ENCODE measurements at places on chromosomes 6 and 20.

GRCh38 chr20:49590163-49591017, 22.5 kb upstream of the PTGIS start:
- DNase-seq = no peak

DNA sequence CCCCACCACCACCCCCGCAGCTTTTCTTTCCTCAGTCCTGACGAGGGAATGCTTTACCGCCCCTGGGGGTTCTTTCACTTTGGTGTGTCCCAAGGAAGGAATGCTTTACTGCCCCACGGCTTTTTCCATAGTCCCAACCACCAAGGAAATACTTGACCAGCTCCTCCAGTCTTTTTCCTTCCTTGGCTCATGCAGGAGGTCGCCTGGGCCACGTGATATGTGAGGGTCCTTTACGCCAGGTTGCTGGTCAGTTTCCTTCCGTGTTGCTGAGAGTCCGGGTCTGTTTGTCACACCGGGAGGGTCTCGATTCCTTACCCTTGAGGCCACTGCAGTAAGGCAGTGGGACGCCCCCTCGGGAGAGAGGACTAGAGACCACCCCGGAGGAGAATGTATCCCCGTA, 58.9 kb upstream of the CDH4 start:
- no peak for DNase-seq

- no peak for DNase-seq
Measured at GRCh38 chr20:9043364-9043763, 25.5 kb upstream of the PLCB4 start.

- no peak for DNase-seq
Measured at GRCh38 chr6:55220961-55221360, 46.6 kb downstream of the HCRTR2 start.

- DNase-seq = no peak
Measured at GRCh38 chr6:37809197-37809543, 10.4 kb upstream of the ZFAND3 start.

DNA sequence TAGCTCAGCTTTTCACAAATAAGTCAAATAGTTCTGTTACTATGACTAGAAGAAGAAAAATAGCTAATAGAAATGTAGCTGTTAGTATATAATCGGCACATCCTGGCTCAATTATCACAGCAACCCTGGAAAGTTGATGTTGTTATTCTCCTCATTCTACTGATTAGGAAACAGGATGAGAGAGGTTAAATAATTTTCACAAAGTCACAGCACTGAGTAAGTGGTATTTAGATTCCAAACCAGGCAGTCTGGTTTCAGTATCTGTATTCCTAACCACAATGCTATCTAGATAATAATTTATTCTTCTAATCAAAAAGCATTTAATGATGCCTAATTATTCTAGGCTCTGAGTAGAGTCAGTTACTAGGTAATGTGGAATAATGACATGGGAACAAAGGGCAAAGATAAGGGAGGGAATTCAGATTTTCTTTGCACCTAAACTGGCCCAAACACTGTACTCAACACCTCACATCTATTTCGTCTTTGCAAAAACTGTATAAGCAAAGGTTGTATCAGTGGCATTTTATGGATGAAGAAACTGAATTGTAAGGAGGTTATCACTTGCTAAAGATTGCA, 51.3 kb downstream of the PDE7B start:
- no peak for DNase-seq

DNA sequence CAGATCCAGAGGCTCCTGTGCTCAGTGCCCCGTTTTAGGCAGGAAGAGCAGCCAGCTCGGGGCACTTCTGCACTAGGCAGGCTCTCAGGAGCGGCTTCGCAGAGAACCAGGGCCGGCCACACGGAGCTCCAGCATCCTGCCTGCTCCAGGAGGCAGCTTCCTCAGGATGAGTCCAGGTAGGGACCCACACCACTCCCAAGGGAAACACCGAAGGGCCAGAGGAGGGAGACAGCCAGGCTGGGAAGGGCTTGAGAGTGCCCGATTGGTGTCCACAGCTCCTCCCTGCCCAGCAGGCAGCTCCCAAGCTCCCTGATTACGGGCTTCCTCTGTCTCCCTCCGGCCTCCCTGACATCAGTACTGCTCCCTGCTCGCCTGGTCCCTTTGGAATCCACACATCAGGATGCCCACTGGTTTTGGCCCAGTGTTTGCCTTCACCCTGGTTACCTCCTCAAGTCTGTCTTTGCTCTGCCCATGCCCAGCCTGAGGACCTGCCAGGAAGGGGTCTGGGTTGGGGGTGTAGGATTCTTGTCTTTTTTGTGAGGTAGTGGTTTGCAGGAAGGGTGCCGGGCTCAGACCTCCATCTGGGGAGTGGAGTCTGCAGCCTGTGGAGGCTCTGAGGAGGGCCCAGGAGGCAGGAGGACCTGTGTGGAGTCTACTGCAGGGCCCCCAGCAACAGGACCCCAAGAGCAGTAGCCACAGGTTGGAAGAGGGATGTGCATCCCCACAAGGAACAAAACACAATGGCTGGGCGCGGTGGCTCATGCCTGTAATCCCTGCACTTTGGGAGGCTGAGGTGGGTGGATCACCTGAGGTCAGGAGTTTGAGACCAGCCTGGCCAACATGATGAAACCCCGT, 11.2 kb upstream of the PYGB start:
- DNase-seq = no peak

DNA sequence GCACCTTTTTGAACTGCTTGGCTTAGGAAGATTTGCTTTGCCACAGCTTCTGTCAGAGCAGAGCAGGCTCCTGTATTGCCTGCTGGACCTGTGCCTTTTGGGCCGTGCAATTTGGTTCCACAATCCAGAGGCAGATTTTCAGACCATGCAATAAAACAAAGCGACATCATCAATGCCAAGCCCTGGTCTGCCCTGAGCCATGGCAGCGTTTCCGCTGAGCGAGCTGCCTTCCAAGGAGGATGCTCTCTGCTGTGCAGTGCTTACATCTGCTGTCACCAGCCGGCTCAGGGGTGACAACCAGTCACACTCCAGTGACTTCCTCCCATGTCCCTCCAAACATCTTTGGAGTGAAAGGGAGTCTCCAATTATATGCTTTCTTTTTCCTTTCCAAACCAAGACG, 282.2 kb downstream of the CDH26 start:
- DNase-seq = no peak

- no peak for DNase-seq
Measured at GRCh38 chr6:90537723-90538258, 49.1 kb downstream of the MAP3K7 start.

GRCh38 chr6:135782546-135782945, 69.0 kb upstream of the PDE7B start:
- DNase-seq = no peak

- no peak for DNase-seq
Measured at GRCh38 chr6:122114717-122115116, 284.7 kb upstream of the HSF2 start.

- no peak for DNase-seq
Measured at GRCh38 chr20:44800391-44801046, 9.8 kb downstream of the RIMS4 start.

- DNase-seq = no peak
Measured at GRCh38 chr6:163085426-163085825, 329.1 kb upstream of the QKI start.

GRCh38 chr6:137846772-137847313, 20.2 kb upstream of the TNFAIP3 start:
- DNase-seq = no peak

- no peak for DNase-seq
Measured at GRCh38 chr6:299104-299980, 7.1 kb downstream of the DUSP22 start.

- no peak for DNase-seq
Measured at GRCh38 chr6:43772681-43773049, 2.7 kb downstream of the VEGFA start.

DNA sequence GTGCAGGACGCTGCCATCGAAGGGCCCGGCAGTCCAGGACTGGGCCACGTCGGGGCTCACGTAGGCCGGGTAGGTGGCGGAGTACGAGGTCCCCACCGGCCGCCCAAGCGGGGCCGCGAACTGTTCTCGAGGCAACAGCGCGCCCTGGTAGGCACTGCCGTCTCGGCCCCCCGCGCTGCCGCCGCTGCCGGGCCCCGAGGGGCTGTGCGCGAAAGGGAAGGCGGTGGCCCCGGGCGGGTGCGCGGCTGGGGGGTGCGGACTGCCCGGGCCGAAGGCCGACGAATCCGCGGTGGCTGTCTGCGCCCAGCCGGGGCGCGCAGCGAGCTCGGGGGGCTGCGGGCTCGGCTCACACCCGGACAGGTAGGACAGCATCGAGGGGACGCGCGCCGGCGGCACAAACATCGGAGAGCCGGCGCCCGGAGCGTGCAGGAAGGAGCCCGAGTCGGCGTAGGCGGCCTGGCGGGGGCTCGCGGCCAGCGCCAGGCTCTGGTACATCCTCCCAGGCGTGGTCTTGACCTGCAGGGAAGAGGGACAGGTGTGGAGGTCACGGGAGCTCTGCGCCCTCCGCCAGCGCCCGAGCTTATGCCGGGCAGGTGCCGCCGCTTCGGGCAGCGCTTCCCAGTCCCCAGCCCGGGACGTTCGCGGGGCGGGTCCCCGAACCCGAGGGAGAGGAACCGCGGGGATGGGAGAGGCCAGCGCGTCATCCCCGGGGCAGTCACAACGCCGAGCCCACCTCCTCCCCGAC, 596 bp downstream of the GATA5 start:
- DNase-seq = no peak

DNA sequence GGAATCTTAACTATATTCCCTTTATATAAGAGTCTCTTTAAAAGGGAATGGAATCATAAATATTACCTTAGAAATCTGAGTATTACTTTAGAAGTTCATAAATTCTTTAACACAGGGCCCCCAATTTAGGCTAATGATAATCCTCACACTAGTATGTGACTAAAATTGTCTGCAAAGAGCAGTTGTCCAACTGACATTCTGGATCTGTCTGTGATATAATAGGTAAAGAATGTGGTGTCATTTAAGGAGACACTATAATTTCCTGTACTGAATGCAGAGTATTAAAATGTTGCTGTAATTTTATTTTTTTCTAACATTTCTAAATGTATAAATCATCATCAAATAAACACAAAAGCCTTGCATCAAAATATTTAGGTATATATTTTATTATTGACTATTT, 128.5 kb upstream of the DST start:
- no peak for DNase-seq

GRCh38 chr20:152131-152530, 5.1 kb upstream of the DEFB127 start:
- DNase-seq = no peak

Measured in activated T-cell treated with anti-CD3 and anti-CD28 coated beads for 4 hours (primary cell).